Left lobe of liver (tissue), 2 donors: ENCODE measurements at places on chromosomes 4 and X. TPM values are rescaled to one million over a fixed set of nuclear protein-coding genes. Genes with fewer than 3 reads are reported as not detected.

GRCh38 chrX:125132274-125132673 lies 187.4 kb upstream of the TEX13C start:
- DNase-seq = no peak

DNA sequence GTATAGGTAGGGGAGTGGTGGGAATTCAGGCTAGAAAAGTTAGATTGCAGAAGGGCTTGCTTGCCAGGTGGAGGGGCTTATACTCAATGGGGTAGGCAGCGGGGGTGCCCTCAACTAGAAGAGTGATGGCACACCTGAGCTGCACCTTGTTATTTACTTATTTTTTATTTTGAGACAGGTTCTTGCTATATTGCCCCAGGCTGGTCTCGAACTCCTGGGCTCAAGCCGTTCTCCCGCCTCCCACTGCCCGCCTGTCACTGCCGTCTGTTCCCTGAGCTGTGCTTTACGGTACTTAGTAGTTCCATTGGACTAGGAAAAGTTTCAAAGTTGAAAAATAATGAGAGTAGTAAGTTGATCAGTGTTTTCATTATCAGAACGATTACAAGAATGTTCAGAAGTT lies 2.0 kb downstream of the ZFX start:
- no peak for DNase-seq

DNA sequence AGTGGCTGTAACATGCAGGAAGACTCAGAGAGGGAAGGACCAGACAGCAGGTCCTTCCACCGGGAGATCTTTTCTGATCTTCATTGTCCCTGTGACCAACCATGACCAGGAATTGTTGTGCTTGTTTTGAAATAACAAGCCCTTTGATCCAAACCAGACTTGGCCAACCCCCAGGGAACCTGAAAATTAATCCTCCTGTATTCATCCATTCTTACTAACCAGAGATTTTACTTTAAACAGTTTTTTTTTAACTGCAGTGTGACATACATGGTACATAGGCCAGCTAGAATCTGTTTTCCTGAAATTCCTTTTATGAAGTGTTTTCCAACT lies 4.0 kb downstream of the WFS1 start:
- DNase-seq = no peak

- DNase-seq = no peak
These were observed 1712.5 kb downstream of the C4orf33 start for GRCh38 chr4:130808492-130808891.

- DNase-seq = no peak
These were observed 219.0 kb upstream of the PSAPL1 start for GRCh38 chr4:7653510-7654369.

DNA sequence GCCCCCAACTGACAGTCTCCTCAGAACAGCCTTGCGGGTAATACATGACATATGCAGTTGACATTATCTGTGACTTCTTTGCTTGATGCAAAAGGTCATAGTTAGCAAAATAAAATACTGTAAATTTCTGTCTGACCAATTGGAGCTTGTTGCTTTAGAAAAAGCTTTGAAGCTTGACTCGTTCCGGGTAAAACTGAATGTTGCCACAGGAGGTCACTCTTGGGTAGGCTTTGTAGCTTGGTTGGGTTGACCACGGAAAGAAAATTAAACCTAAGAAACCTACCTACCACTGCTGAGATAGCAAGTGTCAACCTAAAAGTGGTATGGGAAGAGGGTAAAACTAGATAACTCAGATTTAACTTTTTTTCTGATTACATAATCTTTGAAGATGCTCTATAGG lies 23.2 kb downstream of the PRPS2 start:
- DNase-seq = no peak

DNA sequence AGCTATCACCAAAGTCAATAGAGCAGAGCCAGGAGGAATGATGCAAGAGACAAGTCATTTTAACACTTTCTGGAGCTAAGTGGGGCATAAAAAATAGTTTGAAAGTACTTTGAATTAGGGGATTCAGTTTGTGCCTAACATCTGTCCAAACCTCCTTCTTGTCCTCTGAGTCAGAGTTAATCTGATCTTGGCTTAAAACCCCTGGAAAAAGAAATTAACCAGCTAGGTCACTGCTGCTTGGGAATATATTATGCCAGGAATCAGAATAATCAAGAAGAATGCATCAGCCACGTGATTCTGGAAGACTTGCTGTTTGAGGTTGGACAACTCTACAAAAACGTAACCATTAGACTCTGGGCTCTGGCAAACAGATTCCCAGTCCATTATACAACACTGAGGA lies 45.3 kb upstream of the EDA2R start:
- DNase-seq = no peak

- peak; percentile 57 for DNase-seq
These were observed 18.1 kb upstream of the CHRNA9 start for GRCh38 chr4:40316782-40317635.

- no peak for DNase-seq
These were observed 209.9 kb downstream of the CPE start for GRCh38 chr4:165588534-165589315.

GRCh38 chr4:113293674-113294073 lies 244.2 kb downstream of the ANK2 start:
- DNase-seq = no peak

The H2BW2 gene
- total RNA-seq = not detected

The VCX gene
- total RNA-seq = not detected

The SULT1B1 gene
- total RNA-seq = 31.0 TPM

The RPS6KA3 gene
- total RNA-seq = 35.9 TPM

The FAM199X gene
- total RNA-seq = 5.9 TPM

The PPP4R3C gene
- total RNA-seq = not detected
